AG04449 (cell line): ENCODE measurements at places on chromosomes 12 and 14.

- DNase-seq: no peak
These were observed 1.6 kb upstream of the ACOT6 start for GRCh38 chr14:73610687-73611086.

- no peak for DNase-seq
These were observed 23.8 kb downstream of the IL31 start for GRCh38 chr12:122150127-122150681.

GRCh38 chr14:31300296-31300695 is 92.7 kb upstream of the HECTD1 start:
- no peak for DNase-seq

DNA sequence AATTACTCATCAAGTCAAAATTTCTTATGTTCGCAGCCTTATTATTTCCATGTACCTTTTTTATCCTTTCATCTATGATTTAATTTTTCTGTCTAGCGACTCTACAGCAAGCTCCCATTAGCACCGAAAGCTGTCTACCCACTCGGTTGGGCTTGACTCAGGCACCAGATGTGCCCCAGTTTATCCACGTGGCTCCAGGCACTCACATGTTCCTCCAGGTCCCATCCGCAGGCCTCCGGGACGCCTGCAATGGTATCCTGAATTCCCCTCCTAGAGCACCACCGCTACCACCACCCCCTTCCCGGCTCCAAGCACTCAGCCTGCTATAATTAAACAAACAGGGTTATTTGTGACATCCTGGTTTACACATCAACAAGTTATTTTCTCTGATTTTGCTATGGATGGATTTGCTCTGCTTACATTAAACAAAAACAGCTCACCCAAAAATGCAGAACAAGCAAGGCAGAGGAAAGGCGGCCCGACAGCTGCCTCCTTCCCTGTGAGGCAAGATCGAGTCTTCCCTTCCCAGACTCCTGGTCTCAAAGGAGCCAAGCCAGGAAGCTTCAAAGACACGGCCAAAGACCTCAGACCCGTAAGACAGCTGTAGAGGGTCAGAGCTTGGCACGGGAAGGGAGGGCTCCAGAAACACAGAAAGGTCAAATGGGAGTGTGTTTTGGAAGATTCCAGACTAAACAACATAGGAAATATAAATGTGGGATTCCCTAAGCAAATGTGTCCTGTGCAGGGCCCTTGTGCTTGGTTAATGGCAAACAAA is 253.8 kb downstream of the TTC8 start:
- no peak for DNase-seq

- DNase-seq: no peak
These were observed 259.2 kb downstream of the MED13L start for GRCh38 chr12:116018282-116018681.

DNA sequence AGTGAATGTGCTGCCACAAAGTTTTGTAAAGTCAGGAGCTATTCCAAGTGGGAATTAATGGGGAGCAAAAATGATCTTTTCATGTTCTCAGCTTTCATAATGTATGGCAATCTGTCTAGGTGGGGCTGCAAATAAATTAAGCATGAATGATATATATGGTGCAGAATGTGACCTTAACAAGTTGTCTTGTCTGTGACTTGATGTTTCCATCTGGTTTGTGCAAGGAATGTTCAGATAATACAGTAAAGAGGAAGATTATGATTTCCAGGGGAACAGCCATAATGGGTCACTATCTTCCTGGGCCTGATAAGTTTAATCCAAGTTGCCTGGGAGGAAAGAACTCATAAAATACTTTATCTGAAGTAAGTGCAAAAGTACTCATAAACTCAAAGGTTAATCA is 1815.8 kb upstream of the FLRT2 start:
- DNase-seq: no peak

GRCh38 chr12:117662620-117663395 is 301.4 kb upstream of the NOS1 start:
- DNase-seq: no peak

GRCh38 chr12:2466211-2466610 is 328.6 kb upstream of the FKBP4 start:
- no peak for DNase-seq

GRCh38 chr14:71730471-71730870 is 201.8 kb upstream of the RGS6 start:
- no peak for DNase-seq

DNA sequence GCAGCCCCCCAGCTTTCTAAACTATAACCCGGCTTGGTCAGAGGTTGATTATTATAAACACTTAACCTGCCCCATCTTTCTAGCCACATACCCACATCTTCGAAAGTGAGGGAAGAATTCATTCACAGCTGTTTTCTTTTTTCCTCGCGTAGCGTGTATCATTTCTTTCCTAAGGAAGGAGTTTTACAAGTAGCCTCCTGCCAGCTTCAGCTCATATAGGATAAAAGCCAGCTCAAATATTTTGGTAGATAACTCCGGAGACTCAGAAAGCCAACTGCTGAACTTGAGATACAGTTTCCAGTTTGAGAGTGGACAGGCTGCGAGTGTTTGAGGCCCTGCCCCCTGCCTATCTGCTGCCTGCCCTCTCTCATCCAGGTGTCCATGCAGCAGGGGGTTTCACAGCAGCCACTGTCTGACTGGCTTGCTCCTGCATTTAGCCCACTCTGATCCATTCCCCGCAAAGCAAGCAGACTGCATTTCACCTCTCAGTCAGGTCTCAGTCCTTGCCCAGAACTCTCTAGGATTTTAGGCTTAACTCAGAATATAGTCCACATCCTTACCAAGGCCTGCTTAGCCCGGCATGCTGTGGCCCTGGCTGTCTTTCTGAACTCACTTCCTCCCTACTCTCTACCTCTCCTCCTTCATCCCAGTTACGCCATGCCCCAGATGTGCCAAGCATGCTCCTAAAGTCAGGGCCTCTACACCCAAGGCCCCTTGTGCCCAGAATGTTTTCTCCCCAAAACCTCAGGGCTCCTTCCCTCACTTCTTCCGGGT is 46.9 kb downstream of the EVL start:
- no peak for DNase-seq

- no peak for DNase-seq
These were observed 678.4 kb downstream of the MED13L start for GRCh38 chr12:115598871-115599811.

GRCh38 chr14:103483600-103483999 is 39.0 kb downstream of the CKB start:
- DNase-seq: peak; percentile 21

DNA sequence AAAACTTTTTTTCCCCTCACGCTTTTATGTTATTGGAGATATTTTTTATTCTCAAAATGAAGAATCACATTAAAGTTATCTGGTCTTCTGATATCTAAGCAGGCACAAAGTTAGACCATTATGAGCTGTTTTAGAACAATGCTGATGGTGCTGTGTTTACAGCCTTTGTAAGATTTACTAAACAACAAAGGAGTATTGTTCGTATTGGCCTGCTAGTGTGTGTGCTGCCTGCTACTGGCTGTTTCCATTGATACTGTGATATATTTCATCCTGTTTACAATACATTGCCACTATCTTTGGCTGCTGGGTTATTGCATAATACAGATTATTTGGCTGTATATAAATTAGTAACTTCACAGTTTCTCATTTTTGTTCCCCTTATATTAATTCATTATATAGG is 220.8 kb downstream of the ITPR2 start:
- no peak for DNase-seq

DNA sequence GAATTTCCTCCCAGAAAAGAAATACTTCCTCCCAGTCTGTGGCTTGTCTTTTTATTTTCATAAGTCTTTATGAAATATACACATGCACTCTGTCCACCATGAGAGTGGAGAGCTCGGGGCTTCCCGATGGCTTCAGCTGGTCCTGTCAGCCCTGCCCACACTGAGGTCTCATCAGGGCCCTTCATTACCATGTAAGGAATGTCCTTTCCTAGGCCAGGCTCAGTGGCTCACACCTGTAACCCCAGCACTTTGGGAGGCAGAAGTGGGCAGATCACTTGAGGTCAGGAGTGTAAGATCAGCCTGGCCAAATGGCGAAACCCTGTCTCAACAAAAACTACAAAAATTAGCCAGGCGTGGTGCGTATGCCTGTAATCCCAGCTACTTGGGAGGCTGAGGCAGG is 77.0 kb downstream of the CPSF2 start:
- DNase-seq: no peak

- DNase-seq: no peak
These were observed 5.7 kb downstream of the CCND2 start for GRCh38 chr12:4279198-4279690.

GRCh38 chr14:65153101-65153500 is 50.8 kb upstream of the MAX start:
- DNase-seq: no peak

- no peak for DNase-seq
These were observed at the start of gene ASPG for GRCh38 chr14:104085032-104085888. ASPG (plus strand) TSS chr14:104085700; CDS start chr14:104085771, 71 bp downstream.

- no peak for DNase-seq
These were observed 106.6 kb downstream of the BRMS1L start for GRCh38 chr14:35932659-35933159.

DNA sequence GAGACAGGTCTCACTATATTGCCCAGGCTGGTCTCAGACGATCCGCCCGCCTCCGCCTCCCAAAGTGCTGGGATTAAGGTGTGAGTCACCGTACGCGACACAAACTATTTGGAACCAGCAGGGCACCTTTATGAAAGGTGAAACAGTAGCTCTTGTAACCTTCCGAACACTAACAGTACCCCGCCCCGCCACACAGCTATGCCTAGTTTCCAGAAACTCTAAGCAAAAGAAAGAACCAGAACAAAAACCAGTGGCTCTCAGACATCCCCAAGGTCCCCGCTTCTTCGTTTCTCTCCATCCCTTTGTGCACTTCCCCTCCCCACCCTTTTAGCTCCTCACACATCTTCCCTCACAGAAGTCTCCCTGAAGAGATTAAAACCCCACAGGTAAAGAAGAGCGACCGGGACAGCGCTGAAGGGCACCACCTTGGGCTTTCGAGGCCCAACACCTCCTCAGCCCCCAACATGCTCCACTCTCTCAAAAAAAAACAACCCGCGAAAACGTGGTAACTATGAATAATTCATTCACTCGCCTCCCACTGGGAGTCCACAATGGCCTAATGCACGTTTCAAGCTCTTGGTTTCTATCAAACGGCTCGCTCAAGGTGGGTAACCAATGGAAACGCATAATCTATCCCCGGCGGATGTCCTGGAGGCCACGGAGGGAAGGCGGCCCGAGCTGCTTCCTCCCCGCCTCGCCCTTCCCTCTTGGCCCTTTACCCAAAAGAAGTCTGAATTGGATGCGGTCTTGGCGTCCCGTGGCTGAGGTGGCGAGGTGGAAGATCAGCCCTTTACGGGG is 877 bp downstream of the BAG5 start:
- DNase-seq: no peak

- no peak for DNase-seq
These were observed 31.4 kb upstream of the SLC35F4 start for GRCh38 chr14:57897144-57897748.

GRCh38 chr12:89497467-89497866 is 27.1 kb downstream of the GALNT4 start:
- DNase-seq: no peak

DNA sequence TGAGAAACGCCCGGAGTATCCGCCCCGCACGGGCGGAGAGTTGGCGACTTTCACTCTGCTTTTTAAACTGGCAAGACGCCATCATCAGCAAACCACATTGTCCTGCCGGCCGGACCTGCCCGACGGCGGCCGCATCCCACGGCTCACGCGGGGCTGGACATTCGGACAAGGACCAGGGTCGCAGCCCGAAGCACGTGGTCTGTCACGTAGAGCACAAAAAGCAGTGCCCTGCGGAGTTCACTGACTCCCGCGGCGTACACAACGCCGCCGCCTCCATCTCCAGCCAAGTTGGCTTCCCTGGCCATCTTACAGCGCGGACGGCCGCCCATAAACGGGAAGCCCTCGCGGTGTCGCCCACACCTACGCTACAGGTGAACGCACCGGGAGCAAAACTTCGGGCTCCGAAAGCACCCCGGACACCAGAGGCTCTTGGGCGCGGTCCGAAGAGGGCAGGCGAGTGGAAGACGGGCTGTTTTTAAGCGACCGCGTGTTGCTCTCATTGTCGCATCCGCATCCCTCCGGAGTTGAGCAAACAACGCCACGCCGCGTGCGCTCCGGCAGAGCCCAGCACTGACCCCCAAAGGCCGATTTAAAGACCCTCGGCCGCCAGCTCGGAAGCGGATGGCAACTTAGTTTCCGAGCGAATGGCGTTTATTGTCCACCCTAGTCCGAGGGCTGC is 966 bp downstream of the SINHCAF start:
- no peak for DNase-seq

DNA sequence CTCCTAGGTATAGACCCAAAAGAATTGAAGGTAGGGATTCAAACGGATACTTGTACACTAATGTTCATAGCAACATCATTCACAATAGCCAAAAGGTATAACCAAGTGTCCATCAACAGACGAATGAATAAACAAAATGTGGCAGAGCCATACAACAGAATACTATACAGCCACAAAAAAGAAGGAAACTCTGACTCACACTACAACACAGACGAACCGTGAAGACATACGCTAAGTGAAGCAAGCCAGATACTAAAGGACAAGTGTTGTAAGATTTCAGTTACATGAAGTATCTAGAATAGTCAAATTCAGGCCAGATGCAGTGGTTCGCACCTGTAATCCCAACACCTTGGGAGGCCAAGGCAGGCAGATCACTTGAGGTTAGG is 19.1 kb downstream of the CAMKK2 start:
- no peak for DNase-seq

GRCh38 chr14:31530136-31530535 is 31.1 kb upstream of the NUBPL start:
- DNase-seq: no peak

GRCh38 chr12:91630083-91630482 is 447.5 kb upstream of the DCN start:
- DNase-seq: no peak

DNA sequence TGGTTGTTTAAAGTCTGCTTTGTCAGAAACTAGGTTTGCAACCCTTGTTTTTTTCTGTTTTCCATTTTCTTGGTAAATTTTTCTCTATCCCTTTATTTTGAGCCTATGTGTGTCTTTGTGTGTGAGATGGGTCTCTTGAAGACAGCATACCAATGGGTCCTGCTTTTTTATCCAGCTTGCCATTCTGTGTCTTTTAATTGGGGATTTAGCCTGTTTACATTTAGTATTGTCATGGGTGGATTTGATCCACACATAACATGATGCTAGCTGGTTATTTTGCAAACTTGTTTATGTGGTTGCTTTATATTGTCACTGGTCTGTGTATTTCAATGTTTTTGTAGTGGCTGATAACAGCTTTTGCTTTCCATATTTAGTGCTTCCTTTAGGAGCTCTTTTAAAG is 17.2 kb upstream of the ART4 start:
- no peak for DNase-seq

- DNase-seq: no peak
These were observed 35.9 kb downstream of the XRCC3 start for GRCh38 chr14:103679351-103679750.

- no peak for DNase-seq
These were observed 479.4 kb upstream of the TMEM132C start for GRCh38 chr12:127787544-127787943.

DNA sequence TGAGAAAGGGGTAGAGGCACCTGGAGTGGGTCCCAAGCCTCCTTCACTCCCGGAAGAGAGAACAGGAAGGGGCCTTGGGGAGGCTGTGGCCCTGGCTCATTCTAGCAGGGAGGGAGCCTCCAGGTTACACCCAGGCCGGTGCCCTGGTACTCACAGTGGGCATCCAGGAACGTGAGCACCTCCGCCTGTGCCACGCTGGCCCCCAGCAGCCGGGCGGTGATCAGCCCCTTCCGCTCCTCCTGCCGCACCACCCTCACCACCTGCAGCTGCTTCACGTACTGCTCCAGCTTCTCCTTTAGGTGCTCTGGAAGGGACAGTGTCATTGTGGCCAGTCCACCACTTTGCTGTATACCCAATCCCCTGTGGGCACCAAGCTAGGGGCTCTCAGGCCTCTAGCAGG is 18.8 kb upstream of the CELA1 start:
- no peak for DNase-seq
